ENCODE measurements at places on chromosomes 7 and 10.

GRCh38 chr7:30367561-30367960 lies 83.2 kb downstream of the ZNRF2 start:
- no peak overlapping the region for H3K4me3 ChIP-seq
- no peak for DNase-seq
- no peak overlapping the region for H3K27ac ChIP-seq
- H3K4me1 ChIP-seq = peaks cover 36% of the 10 kb centered on the region

DNA sequence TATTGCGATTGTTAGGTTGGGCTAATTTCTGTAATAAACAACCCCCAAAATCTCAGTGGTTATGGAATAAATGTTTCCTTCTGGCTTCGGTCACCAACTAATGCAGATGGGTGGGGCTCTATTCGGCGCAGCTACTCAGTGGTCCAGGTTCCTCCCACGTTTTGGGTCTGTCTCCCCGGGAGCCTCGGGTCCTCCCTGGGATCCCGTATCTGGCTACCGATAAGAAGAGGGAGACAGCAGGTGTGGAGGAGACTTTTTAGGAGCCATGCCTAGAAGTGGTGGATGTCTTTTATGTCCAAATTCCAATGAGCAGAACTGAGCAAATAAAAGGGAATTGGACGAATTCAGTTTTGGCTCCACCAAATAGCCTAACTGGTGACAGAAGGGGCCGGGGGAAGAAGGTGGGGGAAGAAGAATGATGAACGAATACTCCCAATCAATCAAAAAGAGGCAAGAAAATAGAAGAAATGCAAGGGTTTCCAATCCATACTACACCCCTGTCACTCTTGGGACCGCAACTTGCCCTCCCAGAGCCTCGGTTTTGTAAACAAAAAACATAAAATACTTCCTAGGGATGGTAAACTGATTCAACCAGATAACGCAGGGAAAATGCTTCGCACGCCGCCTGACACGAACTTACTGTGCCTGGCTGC lies 498 bp upstream of the C10orf53 start:
- no peaks in the 10 kb centered on the region for H3K36me3 ChIP-seq
- H3K4me1 ChIP-seq = no peaks in the 10 kb centered on the region
- DNase-seq = no peak
- peaks cover 42% of the 10 kb centered on the region for H3K27me3 ChIP-seq

- H3K4me1 ChIP-seq = no peaks in the 10 kb centered on the region
- H3K36me3 ChIP-seq = no peaks in the 10 kb centered on the region
- DNase-seq = no peak
- H3K27me3 ChIP-seq = peaks cover 25% of the 10 kb centered on the region
Measured at GRCh38 chr7:155543011-155543876, 3.1 kb downstream of the CNPY1 start.

DNA sequence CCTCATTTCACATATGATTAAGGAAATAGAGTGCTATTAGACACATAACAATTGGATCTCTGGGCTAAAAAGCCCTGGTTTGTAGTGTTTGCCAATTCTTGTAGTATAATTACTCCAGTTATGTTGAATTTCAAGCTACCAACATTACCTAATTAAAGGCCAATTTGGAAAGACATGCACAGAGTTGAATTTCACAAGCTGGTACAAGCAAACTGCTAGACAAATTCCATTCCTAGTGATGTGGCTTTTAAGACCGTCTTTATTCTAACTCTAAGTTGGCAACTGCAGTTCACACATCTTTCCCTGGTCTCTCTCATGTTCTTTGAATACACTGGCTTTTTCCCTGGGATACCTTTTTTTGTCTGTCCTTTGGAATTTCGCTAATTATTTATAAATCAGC lies 384.1 kb upstream of the CNTNAP2 start:
- H3K27me3 ChIP-seq = no peaks in the 10 kb centered on the region
- H3K27ac ChIP-seq = no peak overlapping the region
- H3K4me1 ChIP-seq = no peaks in the 10 kb centered on the region
- H3K4me3 ChIP-seq = no peak overlapping the region
- no peaks in the 10 kb centered on the region for H3K36me3 ChIP-seq
- no peak for DNase-seq

DNA sequence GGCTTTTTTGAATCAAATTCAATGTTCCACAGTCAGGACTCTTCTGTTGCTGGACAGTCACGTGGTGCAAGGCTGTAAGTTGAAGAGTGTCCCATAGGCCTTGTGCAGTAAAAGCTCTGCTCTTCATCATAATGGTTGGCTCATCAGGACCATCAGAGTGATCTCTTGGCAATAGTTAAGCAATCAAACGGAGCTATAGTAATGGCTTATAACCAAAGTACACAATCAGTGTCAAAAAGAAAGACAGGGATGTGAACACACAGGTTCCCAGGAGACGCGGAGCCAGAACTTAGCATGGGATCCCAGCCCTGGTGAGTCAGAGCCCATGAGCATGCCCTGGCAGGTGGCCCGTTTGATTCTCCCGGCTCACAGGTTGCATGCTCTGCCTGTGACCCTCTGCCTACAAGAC lies 10.8 kb upstream of the GPNMB start:
- no peaks in the 10 kb centered on the region for H3K36me3 ChIP-seq
- no peaks in the 10 kb centered on the region for H3K4me1 ChIP-seq
- H3K27ac ChIP-seq = no peak overlapping the region
- peak; percentile 63 for DNase-seq
- H3K4me3 ChIP-seq = no peak overlapping the region

GRCh38 chr10:78849731-78850130 lies 219.0 kb upstream of the ZMIZ1 start:
- no peak overlapping the region for H3K4me3 ChIP-seq
- H3K4me1 ChIP-seq = peaks cover 8% of the 10 kb centered on the region
- no peak for DNase-seq
- no peaks in the 10 kb centered on the region for H3K36me3 ChIP-seq
- no peaks in the 10 kb centered on the region for H3K27me3 ChIP-seq

DNA sequence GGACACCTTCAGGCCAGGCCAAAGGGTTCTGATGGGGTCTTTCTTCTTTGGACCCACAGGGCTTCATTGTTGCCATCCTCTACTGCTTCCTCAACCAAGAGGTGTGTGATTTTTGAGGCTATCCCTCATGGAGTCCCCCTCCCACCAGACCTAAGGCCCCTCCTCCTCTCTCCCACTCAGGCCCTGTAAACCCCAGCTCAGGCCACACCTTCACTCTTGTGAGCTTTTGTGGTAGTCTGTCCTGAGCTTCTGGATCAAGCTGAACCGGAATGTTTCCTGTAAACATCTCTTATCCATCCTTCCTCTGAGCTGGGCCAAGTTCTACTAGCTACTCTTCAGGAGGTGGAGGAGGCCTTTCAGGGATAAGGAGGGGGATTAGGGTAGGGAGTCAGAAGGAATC lies 13.5 kb downstream of the GHRHR start:
- no peaks in the 10 kb centered on the region for H3K36me3 ChIP-seq
- no peaks in the 10 kb centered on the region for H3K4me1 ChIP-seq
- H3K27me3 ChIP-seq = peaks cover 48% of the 10 kb centered on the region

DNA sequence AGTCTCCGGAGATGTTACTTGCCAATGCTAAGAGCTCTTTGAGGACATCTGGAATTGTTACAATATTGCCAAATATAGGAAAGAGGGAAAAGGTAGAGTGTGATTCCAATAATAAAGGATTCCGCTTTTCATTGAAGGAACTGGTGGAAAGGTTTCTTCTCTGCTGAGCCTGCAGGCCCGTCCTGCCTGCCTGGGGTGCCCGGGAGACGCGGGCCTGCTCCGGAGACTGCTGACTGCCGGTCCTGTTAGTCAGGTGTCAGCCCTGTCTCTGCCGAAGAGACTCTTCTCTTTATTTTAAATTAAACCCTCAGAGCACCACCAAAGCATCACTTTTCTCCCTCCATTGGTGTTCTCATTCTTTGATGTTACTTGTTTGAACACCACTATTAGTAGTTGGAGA lies 2.2 kb downstream of the EGFR start:
- H3K4me1 ChIP-seq = peaks cover 55% of the 10 kb centered on the region
- H3K36me3 ChIP-seq = no peaks in the 10 kb centered on the region
- H3K27me3 ChIP-seq = no peaks in the 10 kb centered on the region
- H3K4me3 ChIP-seq = peak overlapping the region; percentile 85

GRCh38 chr7:152435384-152436110 lies at the start of gene KMT2C:
Gene KMT2C (minus strand): TSS chr7:152436003. CDS start chr7:152435786, 217 bp downstream.
- H3K4me1 ChIP-seq = peaks cover 30% of the 10 kb centered on the region
- H3K4me3 ChIP-seq = peak within 1 kb of the TSS; percentile 95
- no peaks in the 10 kb centered on the region for H3K27me3 ChIP-seq
- peak within 1 kb of the TSS; percentile 92 for H3K27ac ChIP-seq
- no peaks in the 10 kb centered on the region for H3K36me3 ChIP-seq

DNA sequence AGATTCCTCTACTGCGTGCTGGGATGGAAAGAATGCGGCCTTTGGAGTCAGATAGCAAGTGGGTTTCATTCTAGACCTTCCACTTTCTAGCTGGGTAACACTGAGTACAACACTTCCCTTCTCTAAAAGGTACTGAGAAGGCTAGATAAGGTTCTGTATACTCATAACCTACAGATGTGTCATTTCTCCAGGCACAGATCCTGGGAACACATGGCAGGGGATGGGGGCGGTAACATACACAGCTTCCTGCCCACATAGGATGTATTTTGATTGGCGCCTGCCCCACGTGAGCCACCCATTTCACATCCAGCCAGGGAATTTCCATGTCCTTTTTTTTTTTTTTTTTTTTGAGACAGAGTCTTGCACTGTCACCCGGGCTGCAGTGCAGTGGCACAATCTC lies 31.8 kb downstream of the KLRG2 start:
- no peak overlapping the region for H3K27ac ChIP-seq
- no peaks in the 10 kb centered on the region for H3K36me3 ChIP-seq
- peak; percentile 47 for DNase-seq
- H3K27me3 ChIP-seq = no peaks in the 10 kb centered on the region

DNA sequence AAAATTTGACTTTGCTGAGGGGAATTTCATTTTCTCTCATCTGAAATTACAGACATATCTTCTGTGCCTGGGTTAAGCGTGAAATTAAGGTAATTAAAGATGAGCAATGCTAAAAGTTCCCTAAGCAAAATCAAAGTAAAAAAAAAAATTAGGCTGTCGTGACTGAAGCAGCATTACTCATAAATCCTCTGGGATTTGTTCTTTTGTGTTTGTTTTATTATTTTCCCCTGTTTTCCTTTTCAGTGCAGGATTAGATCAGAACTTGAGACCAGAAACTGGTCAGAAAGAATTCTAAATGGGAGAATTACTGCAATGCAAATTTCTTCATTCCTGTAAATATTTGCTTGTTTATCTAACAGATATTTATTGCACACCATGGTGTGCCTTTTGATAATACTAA lies 141.4 kb upstream of the BET1 start:
- no peaks in the 10 kb centered on the region for H3K27me3 ChIP-seq
- DNase-seq = peak; percentile 80
- peak overlapping the region; percentile 28 for H3K27ac ChIP-seq

- no peaks in the 10 kb centered on the region for H3K36me3 ChIP-seq
- H3K27ac ChIP-seq = no peak overlapping the region
- no peaks in the 10 kb centered on the region for H3K4me1 ChIP-seq
- H3K4me3 ChIP-seq = no peak overlapping the region
- DNase-seq = no peak
Measured at GRCh38 chr10:97898429-97898828, 48.8 kb downstream of the GOLGA7B start.

DNA sequence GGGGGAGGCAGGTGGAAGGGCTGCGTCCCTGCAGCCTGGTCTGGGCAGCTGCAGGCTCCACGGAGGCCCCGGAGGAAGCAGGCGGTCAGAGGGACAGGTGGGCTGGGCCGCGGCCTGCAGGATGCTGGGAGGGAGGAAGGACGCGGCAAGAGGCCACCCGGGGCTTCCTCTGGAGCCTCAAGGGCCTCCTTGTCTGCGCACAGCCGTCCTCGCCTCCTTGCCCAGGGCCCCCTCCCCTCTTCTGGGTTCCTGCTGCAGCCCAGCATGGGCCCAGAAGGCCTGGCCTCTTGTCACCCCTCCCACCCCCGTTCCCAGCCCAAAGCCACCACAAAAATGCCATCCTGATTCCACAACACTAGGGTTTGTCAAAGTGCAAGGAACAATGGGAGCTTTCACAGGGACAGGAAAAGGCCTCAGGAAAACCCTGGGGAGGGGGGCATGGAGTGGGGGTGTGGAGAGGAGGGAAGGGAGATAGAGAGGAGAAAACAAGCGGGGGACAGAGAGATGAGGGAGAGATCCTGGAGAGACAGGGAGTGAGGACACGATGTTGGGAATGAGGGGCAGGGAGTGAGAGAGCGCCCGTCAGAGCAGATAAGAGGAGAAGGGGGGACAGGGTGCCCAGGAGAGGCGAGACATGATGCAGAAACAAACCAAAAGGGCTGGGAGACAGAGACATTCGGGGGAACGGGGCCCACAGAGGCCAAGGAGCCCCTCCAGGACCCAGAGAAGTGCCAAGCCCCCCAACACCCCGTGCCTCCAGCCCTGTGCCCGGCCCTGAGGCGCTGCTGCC lies 41.8 kb downstream of the ZCCHC24 start:
- DNase-seq = no peak
- H3K4me1 ChIP-seq = peaks cover 84% of the 10 kb centered on the region
- H3K27ac ChIP-seq = peak overlapping the region; percentile 57

DNA sequence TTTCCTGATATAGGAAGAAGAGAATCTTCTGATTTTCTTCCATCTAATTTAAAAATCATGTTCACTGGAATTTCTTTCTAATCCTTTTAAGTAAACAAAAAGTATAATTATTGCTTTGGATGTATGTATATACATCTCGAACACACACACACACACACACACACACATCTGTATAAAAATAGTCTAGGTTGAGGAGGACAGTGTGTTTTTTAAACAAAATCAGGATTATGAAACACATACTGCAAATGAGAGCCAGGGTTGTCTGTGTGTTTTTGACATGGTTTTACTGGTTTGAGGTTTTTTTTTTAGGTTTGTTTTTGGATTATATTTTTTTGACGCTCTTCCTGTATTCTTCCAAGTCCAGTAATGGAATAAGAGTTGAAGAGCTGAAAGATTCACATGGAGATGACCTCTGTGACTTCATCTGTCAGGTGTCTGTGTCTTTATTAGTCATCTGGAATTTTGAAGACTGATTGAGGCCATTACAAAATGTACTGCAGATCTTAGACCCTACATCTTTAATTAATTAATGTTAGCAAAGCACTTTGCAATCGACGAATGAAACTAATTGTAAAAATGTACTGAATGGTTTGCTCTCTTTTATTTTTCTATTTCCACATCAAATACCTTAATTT lies 237.1 kb downstream of the SUGCT start:
- no peak overlapping the region for H3K4me3 ChIP-seq
- DNase-seq = peak; percentile 8
- H3K36me3 ChIP-seq = no peaks in the 10 kb centered on the region
- no peaks in the 10 kb centered on the region for H3K27me3 ChIP-seq

GRCh38 chr7:87934699-87935383 lies 790 bp downstream of the ADAM22 start:
- no peak overlapping the region for H3K27ac ChIP-seq
- H3K4me1 ChIP-seq = no peaks in the 10 kb centered on the region
- DNase-seq = peak; percentile 36
- H3K4me3 ChIP-seq = peak overlapping the region; percentile 76
- H3K36me3 ChIP-seq = no peaks in the 10 kb centered on the region

- H3K4me1 ChIP-seq = no peaks in the 10 kb centered on the region
- no peaks in the 10 kb centered on the region for H3K36me3 ChIP-seq
- DNase-seq = no peak
- H3K27ac ChIP-seq = no peak overlapping the region
- H3K27me3 ChIP-seq = no peaks in the 10 kb centered on the region
- no peak overlapping the region for H3K4me3 ChIP-seq
Measured at GRCh38 chr10:121527690-121528089, 70.6 kb downstream of the FGFR2 start.

Measured in GM23248 (cell line).